Liver (tissue), 10 donors: ENCODE measurements at places on chromosomes 2 and 18.

- DNase-seq: no peak
Measured at GRCh38 chr2:125364192-125364983, 1291.6 kb upstream of the GYPC start.

- DNase-seq: no peak
Measured at GRCh38 chr2:100934504-100935371, 67.4 kb upstream of the RPL31 start.

- no peak for DNase-seq
Measured at GRCh38 chr2:219969508-219969907, 342.1 kb downstream of the SLC4A3 start.

GRCh38 chr2:178284613-178285286, 90.4 kb downstream of the OSBPL6 start:
- DNase-seq: no peak

DNA sequence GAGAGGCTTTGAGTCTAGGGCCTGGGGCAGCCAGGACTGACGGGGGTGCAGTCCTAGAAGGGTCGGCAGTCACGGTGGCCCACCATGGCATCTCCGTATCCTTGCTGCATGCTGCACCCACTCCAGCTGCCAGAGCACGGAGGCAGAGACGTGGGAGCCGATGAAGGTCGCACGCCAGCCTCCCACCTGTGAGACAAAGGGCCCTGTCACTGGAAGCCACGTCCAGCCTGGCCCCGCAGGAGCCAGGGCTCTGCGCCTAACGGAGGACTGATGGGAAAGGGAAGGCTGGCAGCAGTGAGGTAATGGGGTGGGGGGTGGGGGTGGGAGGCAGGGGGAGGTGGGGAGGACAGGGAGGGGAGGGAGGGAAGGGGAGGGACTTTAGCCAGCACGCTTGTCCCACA, 21.9 kb downstream of the ITM2C start:
- DNase-seq: no peak

GRCh38 chr2:207012461-207012860, 73.1 kb downstream of the CPO start:
- DNase-seq: no peak

DNA sequence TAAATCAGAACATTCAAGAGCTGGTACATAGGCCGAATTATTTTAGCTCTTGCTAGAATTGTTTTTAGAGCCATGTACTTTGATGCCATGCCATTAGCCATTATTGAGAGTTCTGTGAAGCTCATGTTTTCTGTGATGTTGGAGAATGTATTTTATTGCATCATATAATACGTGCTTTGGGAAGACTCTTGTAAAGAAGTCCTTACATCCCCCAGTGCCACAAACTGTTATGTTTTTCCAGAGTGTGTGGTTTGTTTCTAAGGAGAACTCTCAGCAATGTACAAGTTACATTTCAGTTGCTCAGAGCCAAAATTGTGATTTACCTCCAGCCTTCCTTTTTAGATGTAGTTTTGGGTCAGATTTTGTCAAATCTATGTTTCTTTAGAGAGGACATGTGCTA, 148.6 kb downstream of the HAUS1 start:
- DNase-seq: no peak

- no peak for DNase-seq
Measured at GRCh38 chr18:45739268-45739667, 15.3 kb downstream of the SLC14A1 start.

DNA sequence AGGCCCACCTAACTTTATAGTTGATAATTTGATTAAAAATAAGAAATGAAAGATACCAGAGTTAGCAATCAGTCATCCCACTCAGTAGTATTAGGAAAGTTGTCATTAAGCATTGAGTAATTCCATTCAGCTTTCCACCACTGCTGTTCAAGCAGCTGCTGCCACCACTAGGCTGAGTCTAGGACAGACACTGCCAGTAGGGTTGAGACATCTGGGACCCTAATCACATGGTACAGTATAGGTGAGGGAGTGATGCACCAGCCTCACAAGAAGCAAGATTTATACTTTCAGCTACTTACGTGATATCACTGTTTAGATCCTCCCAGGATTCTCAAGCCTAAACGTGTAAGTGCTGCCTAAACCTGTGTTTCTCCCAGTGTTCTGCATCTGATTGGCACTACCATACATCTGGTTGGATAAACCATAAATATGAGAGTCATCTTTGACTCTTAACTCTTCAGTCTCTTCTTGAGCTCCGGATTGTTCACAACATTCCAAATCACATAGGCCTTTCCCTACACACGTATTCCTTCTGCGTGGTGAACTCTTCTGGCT, 3.2 kb downstream of the UBXN4 start:
- no peak for DNase-seq

DNA sequence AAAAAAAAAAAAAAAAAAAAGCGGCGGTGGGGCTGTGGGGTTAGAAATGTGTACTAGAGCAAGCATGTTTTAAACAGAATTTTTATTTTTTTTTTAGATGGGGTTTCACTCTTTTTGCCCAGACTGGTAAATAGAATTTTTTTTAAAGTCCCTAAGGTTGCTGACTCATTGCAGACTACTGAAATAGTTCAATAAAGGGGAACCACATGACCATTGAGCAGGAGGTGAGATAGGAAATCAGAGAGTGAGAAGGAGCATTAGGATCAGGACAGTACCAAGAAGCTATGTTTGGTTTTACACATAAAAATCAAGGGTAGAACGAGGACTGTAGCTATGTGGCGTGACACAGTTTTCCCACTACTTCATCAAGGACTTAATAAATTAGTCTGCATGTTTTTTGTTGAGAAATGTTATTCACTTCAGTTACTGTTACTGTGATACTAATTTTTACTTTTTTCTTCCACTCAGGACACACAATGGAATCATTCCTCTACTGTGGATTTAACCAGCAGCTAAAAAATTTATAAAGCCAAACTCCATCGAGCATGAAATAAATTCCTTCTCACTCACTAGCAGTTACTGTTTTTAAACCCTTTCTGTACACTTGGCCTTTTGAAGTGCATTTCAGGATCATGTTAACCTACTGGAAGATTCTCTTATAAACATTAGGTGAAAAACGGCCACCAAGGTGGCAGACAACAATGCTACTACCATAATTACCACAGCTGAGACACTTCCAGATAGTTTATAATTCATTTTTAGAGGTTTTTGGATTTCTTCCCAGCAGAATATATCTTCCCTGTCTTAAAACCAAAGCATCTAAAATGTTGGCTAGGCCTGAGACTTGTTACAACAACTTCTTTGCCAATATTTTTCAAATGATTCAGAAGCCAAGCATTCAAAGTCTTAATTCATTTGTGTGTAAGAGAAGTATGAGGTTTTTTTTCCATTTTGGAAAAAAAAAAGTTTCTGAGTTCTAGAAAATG, 33.2 kb downstream of the LAMA1 start:
- no peak for DNase-seq
